Stimulated activated CD8-positive, alpha-beta memory T cell treated with anti-CD3 and anti-CD28 coated beads, Interleukin-2, amount 100 ng/mL, for 1 hour (primary cell): ENCODE measurements at places on chromosomes 12 and 14.

DNA sequence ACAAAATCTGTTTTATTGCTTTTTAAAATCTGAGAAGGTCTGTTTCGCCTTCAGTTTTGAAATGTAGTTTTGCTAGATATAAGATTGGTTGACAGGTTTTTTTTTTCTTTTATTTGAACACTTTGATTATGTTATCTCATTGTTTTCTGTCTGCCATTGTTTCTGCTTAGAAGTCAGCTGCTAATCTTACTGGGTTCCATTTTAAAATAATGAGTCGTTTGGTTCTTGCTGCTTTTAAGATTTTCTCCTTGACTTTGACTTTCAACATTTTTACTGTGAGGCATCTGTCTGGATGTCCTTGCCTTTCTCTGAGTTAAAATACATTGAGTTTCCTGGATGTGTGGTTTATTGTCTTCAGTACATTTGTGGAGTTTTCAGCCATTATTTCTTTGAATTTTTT is 56.7 kb downstream of the ADIPOR2 start:
- no peak for DNase-seq

- no peak for DNase-seq
These were observed 20.8 kb downstream of the ESRRB start for GRCh38 chr14:76396714-76397187.

DNA sequence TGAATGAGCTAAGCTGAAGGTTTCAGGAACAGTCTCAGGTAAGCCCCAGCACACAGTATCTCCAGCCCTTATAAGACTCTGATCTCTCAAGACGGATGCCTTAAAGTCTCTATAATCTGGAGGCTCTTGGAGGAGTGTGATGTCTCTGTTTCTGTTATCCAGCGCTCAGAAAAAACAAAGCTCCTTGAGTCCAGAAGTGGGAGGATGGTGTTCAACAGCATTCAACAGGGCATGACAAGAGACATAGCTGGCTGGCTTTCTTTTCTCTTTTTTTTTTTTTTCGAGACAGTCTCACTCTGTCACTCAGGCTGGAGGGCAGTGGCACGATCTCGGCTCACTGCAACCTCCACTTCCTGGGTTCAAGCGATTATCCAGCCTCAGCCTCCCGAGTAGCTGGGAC is 31.6 kb upstream of the TESC start:
- DNase-seq = no peak

DNA sequence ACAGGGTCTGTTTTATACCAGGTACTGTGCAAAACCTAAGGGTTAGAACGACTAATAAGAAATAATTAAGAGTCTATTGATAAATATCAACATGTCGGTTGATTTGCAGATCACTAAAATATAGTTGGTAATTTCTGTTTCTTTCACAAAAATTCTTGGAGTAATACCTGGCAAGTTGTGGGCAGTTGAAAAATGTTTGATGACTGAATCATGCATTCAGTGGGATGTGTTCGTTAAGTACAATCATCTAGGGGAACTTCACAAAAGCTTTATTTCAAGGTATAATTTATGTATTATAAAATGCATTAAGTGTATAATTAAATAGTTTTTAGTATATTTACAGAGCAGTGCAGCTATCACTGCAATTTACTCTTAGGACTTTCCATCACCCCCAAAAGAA is 120.0 kb downstream of the KCNA5 start:
- no peak for DNase-seq

- DNase-seq = peak; percentile 58
These were observed 532 bp downstream of the FKBP11 start for GRCh38 chr12:48924617-48925303.

DNA sequence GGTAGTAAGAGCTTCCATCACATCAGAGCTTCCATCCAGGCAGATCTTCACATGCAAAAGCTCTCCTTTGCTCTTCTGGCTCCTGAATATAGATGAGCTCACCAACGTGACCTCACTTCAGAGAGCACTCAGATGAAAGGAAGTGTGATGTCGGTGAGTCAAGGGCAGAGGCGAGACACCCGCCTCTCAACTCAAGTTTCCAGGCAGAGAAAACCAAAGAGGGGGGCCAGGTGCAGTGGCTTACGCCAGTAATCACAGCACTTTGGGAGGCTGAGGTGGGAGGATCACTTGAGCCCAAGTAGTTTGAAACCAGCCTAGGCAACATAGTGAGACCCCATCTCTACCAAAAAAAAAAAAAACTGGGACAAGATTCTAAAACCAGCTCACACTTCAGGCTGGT is 126.9 kb downstream of the DUSP6 start:
- peak; percentile 46 for DNase-seq

- DNase-seq = no peak
These were observed 137.5 kb upstream of the CCND2 start for GRCh38 chr12:4135919-4136605.
